HL-60 (cell line): ENCODE measurements at places on chromosomes 5 and 9.

GRCh38 chr9:78144663-78145377 is 91.1 kb upstream of the CEP78 start:
- DNase-seq, result peak; percentile 58

GRCh38 chr5:179679014-179679674 is 1.7 kb downstream of the CBY3 start:
- DNase-seq, result no peak

DNA sequence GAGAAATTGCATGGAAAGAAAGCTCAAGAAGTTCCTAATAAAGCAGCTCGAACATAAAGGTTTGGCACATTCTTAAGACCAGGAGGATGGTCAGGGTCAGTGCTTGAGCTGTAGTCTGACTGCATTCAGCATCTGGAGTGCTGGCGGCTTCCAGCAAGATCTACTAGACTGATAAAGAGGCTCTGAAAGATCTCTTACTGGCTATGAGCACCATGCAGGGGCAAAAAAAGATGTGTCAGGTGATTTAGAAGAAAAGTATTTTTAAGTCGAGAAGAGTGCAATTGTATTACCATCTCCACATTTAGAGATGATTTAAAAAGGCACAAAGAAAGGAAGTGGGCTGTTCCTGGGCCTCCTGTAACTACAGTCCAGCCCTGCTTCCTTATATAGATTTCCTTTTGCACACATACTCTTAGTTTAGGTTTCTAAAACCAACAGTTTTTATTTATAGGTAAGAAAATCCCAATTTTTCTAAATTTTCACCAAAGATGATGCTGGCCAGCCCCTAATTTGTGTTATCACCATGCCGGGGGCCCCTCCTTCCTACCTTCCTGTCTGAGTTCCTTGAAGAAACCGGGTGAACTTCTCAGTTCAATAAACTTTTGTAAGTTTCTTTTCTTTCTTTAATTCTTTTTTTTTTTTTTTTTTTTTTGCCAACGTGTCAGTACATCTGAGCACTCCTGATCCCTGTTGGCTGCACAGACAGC is 65.9 kb upstream of the PLPP1 start:
- DNase-seq, result no peak

- DNase-seq, result no peak
These were observed 15.8 kb upstream of the HMHB1 start for GRCh38 chr5:143796125-143796524.

DNA sequence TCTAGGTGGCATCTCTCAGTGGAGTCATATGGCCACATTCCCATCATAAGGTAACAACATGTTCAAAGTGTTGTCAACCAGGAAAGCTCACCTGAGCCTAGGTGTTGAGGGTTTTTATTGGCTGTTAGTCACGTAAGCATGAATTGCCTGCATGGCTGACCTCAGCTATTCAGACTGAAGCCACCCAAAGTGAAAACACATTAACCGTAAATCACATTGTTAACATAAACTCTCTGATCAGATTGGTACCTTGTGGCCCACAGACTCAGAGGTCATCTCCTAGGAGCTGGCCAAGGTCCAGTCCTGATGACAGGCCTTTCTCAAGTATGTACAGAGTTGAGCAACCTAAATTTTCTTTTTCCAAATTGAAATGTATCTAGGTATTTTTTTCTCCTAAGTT is 26.7 kb downstream of the SRFBP1 start:
- DNase-seq, result no peak

- DNase-seq, result no peak
These were observed 49.4 kb downstream of the SLC22A5 start for GRCh38 chr5:132418881-132419280.

GRCh38 chr9:91084896-91085516 is 276.7 kb downstream of the AUH start:
- no peak for DNase-seq

GRCh38 chr9:120980951-120981350 is 54.4 kb upstream of the TRAF1 start:
- no peak for DNase-seq

GRCh38 chr9:97487107-97487506 is 14.4 kb upstream of the TMOD1 start:
- no peak for DNase-seq

DNA sequence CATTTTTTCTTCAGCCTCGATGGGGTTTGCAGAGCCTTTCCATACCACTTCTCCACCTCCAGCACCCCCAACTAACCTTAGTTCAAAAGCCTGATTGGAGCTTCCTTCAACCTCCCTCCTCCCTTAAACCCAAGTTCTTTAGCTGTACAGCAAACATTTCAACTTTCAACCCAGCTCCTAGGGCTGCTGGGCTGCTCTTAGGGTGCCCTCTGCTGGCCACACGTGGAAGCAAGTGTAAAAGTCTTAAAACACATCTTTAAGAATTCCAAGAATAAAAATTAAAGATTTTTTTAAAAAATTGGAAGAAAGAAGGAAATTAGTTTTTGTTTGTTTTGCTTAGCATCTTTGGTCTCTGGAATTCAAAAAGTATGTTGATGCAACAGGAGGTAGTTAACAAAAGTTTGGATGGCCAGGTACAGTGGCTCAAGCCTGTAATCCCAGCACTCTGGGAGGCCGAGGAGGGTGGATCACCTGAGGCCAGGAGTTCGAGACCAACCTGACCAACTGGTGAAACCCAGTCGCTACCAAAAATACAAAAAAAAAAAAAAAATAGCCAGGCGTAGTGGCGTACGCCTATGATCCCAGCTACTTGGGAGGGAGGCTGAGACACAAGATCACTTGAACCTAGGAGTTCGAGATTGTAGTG is 15.5 kb upstream of the HSD17B3 start:
- DNase-seq, result peak; percentile 26

DNA sequence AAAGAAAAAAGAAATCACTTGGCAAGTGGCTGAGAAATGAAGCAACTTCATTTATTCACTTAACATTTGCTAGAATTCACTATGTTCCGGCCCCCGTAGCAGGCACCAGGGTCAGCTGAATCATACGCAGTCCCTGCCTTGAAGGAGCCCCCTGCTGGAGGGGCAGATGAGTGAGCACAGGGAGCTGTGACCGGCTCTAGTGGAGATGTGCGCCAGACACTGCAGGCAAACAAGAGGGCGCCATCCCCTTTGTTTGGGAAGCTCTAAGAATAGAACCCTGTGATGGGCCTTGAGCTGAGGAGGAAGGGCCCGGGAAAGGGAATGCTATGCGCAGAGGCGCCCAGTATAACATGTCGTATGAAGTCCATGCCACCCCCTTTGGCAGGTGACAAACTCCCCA is 20.2 kb upstream of the RPL26L1 start:
- DNase-seq, result peak; percentile 29
